NCI-H1694 (cell line): ENCODE measurements at places on chromosomes 1 and 21.

GRCh38 chr1:11521582-11522399 lies 42.8 kb downstream of the DISP3 start:
- no peak for DNase-seq

DNA sequence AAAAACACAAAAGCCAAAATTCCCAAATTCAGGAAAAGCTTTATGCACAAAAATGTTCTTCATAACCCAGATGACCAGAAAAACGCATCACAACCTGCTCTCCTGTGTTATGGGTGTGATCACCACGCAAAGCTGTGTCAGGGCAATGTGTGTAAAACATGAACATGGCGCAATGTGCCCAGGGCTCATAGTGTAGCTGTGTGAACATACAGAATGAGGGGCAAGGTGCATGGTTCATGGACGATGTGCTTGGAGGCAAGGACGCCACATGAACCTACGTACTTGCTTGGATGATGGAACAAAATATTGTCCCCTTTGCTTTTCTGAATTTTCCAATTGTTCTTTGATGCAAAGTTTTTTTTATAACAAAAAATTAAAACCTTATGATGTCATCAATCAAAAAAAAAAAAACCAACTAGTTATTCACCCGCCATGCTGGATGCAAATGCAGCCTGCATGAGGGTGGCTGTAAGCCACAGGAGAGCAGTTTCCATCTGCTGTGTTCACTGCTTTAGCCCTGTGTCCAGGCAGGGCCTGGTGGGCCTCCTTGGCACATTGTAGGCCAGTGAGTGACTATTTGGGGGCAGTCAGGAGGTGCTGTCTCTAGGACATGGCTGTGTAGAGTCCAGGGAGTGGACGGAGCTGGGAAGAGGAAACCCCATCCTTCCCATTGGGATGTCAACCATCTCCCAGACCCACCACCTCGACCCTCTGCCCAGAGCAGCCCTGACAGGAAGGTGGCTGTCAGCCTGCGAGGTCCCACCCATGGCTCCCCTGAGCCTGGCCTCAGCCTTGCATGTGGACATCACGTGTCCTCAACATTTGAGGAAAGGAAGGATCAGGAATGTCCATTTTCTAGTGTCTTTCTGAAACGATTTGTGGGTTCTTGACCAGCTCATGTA lies 13.6 kb downstream of the KRTAP10-1 start:
- DNase-seq = no peak

GRCh38 chr1:70112838-70113237 lies 92.5 kb downstream of the LRRC40 start:
- no peak for DNase-seq

DNA sequence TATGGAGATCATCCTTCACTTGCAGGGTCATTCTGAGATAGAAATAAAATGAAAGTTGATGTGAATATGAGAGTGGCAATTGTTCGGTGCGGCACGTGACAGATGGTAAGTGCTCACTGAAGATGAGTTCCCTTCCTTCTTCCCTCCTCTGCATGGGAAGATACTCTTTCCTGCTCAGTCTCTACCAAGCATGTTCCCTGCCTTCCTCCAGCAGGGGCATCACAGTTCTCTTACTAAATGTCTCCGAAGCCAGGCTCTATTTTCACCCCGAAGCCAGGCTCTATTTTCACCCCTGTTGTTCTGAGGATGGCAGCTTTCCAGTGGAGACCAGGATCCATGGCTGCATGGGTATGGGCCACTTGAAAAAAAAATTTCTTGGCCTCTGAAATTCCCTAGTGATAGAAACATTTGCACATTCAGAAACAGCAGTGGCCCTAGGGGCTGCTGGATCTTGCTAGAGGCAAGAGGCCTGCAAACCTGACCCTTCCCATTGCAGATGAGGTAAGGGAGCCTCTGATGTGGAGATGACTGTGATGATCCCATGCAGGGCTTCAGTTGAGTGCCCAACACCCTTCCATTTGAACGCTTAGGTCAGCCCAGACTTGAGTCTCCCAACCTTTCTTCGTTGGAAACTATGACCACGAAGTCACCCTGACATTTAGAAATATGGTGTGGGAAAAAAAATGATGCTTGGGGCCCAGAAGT lies 123.7 kb upstream of the HMGB4 start:
- DNase-seq = no peak

DNA sequence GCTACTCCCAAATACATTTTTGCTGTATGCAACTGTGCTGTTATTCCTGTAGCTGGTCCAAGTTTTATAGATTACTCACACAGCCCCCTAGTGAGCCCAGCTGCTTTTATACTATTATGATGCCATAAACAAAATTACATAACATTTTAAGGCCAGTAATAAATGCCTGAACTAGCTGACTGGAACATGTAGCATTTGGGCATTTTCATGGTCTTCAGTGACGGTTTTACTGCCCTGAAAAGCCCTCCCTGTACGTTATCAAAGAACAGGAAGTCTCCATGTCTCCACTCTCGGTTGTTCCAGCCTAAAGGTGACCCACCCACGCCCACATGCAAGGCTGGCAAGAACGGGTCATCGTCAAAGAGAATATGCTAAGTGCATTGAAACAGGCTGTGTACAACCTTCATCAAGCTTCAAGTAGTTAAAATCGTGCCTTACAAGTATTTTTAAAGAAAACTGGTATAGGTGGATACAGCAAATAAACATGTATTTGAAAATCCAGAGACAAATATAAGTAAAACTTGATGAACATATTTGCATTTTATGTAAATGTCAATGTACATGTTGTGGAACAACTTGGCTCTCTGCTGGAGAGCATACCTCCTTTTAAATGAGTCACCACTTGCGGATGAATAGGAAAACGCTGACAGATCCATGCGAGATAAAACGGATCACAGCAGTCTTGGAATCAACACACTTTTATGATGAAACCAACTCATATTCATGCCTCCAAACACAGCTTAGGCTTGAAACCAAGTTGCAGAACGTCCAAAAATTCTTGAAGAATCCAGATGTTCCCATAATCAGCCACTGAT lies 520.5 kb downstream of the SMYD3 start:
- peak; percentile 28 for DNase-seq

GRCh38 chr1:15352128-15352957 lies 57.3 kb upstream of the EFHD2 start:
- no peak for DNase-seq

GRCh38 chr1:98732985-98733781 lies 71.7 kb downstream of the SNX7 start:
- no peak for DNase-seq

DNA sequence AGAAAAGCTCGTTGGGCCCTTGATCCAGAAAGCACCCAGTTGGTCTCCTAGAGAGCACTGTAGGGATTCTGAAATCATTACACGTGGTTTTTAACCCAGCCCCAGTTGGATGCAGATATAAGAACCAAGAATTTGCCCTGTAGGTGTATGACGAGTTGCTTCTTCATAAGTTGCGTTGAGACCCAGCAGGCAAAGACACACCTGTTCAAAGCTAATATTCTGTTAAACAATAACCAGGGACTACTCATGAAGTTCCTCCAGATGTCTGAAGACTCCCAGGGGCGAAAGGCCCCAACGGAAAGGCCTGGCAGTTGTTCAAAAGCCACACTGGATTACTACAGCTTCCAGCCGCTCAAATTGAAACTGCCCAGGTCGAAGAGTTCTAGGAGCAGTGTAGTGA lies 88.6 kb upstream of the HNRNPU start:
- no peak for DNase-seq

DNA sequence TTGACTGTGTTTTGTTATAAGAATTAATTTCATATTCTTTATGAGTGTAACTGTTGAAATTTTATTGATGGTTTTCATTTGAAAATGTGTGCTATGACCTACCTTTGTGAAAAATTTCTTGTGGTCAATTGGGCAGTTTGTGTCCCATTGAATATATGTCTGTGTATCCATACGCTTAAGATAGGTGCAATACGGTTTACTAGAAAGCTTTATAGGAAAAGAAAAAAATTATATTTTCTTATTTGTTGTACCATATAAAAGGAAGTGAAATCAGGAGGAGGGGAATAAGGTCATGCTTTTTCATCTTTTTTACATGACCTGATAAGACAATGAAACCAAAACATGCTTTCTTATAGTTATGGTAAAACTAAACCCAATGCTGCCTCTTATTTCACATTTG lies 807.7 kb downstream of the USP25 start:
- no peak for DNase-seq

GRCh38 chr21:46211376-46211775 lies 17.2 kb downstream of the LSS start:
- no peak for DNase-seq

DNA sequence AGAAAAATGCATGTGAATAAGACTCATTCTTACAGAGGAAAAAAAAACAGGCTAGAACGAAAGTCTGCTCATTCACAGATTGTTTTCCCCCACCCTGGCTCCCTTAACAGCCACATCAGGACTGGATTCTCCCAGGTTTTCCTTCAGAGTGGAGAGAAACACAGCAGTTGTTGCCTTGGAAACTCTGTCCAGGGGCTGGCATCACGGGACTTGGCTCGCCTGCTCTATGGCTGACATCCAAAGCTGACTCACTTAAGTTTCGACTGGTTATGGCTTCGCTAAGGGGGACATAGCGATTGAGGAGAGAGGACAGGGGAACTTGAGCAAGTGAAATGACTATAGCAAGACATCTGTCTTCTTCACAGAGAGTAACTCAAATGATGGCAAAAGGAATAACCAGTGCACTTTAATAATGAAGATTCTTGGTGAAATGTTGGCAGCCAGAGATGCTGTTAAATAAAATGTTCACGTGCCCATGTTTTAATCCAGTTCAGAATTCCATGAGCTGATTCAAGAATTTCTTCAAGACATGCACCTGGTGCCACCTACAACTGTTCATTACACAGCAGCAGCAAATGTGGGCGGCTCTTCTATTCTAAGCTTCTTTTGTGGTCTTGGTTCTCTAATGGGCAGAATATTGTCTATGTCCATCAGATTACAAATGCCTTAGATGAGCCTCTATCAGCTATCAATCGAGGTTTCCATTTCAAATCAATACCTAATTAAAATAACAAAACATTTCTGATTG lies 21.8 kb downstream of the MIS18A start:
- peak; percentile 99 for DNase-seq

- DNase-seq = no peak
Observed at GRCh38 chr1:36966242-36966641, 68.1 kb downstream of the GRIK3 start.

- DNase-seq = peak; percentile 23
Observed at GRCh38 chr1:40404670-40405462, 31.3 kb downstream of the SMAP2 start.

- DNase-seq = no peak
Observed at GRCh38 chr1:185980891-185981290, 246.7 kb downstream of the HMCN1 start.

- no peak for DNase-seq
Observed at GRCh38 chr1:168513656-168514404, 30.0 kb downstream of the XCL2 start.

DNA sequence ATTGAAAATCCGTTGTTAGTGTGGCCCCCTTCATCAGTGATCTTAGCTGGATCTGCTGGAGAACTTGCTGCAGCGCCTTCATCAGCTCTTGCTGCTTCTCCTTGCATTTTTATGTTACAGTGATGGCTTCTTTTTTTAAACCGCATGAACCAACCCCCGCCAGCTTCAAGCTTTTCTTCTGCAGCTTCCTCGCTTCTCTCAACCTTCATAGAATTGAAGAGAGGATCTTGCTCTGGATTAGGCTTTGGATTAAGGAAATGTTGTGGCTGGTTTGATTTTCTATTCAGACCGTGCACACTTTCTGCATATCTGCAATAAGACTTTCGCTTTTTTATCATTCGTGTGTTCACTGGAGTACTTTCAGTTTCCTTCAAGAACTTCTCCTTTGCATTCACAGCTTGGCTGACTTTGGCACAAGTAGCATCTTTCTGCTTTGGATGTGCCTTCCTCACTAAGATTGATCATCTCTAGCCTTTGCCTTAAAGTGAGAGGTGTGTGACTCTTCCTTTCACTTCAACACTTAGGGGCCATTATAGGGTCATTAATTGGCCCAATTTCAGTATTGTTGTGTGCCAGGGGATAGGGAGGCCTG lies 13.1 kb downstream of the RNF187 start:
- no peak for DNase-seq

- DNase-seq = no peak
Observed at GRCh38 chr1:29966526-29967045, 730.3 kb downstream of the PTPRU start.

DNA sequence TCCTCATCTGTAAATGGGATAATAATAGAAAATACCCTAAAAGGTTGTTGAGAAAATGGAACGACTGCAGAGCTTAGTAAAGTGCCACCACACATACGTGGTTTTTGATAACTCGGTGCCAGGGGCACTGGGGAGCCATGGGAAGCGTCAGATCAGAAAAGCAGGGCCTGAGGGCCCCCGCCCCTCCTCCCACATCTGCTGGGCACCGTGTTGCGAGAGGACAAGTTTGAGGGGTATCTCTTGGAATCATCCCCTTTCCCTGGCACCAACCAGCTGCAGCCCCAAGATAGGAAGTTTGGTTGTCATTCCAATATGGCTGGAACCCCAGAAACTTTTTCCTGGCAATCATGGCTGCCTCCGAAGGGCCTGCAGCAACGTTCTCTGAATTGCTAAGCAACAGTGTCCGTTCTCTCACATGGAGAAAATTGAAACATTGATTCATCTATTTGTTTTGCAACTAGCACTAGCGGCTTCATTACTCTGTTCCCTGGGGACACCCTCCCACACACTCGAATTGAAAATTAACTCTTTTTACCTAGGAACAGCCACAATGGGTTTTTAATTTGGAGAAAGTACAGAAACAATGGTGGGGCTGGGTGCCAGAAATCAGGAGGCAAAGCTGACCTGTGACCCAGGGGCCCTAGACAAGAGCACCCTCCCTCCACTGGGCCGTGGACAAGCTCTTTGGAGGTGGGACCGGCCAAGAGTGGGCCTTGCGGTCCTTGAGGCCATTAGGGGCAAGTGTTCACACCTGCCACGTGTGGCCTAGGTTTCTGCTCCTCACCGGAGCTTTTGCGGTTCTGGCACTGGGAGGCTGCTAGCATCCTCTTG lies 190.0 kb upstream of the VAMP3 start:
- DNase-seq = no peak

GRCh38 chr1:27602462-27603308 lies 1.3 kb downstream of the AHDC1 start:
- DNase-seq = no peak

DNA sequence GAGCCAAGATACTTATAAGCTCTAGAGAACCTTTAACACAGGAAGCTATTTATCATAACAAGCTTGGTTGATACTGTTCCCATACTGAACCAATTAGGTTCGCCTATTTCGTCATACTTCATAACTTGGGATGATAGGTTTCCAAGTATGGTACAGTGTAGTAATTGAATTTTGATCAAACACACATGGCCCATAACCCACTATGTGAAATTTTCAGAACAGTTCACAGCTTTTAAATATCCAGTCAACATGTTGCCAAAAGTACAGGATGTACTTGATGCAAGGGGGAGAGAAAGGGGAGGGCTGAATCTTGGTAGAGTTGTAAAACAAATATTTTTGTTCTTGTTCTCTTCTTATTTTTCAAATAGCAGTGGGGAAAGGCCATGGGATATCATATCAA lies 86.6 kb downstream of the TM2D1 start:
- no peak for DNase-seq

DNA sequence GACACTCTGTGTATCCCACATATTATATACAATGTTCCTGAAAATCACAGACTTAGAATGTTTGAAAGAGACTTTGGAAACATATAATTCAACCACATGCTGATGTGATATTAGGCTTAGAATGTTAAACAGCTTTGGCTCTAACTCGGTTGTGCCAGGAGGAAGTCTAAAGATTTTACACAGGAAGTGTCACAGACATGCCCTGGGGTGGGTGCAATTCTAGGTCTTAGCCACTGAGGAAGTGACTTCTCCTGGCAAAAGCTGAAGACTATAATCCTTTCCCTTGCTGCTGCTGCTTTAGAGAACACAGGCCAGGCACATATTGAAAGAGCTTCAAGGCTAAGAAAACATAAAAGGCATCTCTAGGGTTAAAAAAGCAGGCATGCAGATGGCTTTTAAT lies 51.0 kb downstream of the RPL5 start:
- DNase-seq = no peak
